Stimulated activated CD8-positive, alpha-beta memory T cell treated with anti-CD3 and anti-CD28 coated beads, Interleukin-4, amount 100 ng/mL, for 1 hour (primary cell): ENCODE measurements at places on chromosomes 4 and X.

GRCh38 chrX:55107911-55108310, 19.1 kb downstream of the PAGE2 start:
- no peak for DNase-seq

GRCh38 chr4:17877661-17878060, 66.9 kb downstream of the NCAPG start:
- DNase-seq: no peak

- DNase-seq: no peak
Observed at GRCh38 chr4:123562994-123563750, 166.6 kb downstream of the SPRY1 start.

DNA sequence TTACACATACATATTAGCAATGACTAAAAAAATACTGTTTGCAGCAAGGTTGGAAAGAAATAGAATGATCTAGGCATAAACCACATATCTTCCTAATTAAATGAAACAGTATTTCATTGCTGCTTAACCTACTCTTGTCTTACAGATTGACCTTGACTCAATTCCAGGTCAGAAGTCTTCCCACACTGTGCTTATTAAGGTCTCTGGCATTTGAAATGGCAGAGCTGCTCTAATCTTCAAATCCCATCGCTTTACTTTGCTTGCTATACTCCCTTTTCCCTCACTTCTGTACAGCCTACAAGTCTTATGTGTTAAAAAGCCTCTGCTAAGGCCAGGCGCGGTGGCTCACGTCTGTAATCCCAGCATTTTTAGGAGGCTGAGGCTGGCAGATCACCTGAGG, 424.5 kb downstream of the RPA4 start:
- DNase-seq: no peak

DNA sequence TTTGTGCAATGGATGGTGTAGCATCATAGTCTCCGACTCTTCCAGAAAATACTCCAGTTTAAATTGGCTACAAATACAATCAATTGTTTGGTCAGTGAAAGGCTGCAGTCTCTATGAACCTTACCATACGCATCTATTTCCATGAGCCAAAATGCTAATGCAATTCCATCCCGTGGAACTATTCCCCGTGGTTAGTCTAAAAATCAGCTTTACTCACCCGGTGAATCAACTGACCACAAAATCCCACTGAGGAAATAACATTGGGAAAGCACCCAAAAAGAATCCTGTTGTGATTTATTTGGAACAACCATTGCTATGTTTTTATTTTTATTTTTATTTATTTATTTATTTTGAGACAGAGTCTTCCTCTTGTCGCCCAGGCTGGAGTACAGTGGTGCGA, 87.1 kb downstream of the DHX15 start:
- no peak for DNase-seq
